Left ventricle myocardium inferior (tissue), 1 donor: ENCODE measurements at places on chromosomes 3 and 15. TPM values are rescaled to one million over a fixed set of nuclear protein-coding genes. Genes with fewer than 3 reads are reported as not detected.

DNA sequence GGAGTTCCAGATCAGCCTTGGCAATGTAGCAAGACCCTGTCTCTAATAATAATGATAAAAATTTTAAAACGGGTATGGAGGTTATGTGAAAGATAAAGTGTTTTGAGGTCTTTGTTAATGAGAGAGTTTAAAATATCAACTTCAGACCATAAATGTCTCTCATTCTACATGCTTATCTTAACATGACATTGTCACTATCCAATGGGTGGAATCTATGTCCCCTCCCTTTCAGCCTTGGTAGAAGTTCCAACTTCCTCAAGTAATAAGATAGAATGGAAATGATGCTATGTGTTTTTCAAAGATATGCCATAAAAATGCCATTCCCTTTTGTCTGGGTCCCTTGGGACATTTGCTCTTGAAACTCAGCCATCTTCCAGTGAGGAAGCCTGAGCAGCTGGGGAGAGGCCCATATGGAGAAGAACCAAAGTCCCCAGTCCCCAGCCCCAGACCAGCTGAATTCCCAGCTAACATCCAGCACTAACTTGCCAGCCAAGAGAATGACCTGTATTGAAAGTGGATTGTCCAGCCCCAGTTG is 17.0 kb downstream of the RPSA start:
- DNase-seq: no peak

GRCh38 chr3:14921811-14922705 is 25.3 kb upstream of the NR2C2 start:
- no peak for DNase-seq

The SPATA12 gene
- not detected for total RNA-seq

The GRK7 gene
- total RNA-seq: not detected
